ENCODE measurements at places on chromosomes 12 and 14. TPM values are rescaled to one million over a fixed set of nuclear protein-coding genes. Genes with fewer than 3 reads are reported as not detected.

DNAH10 gene
- 0.29 TPM for total RNA-seq

B4GALNT3 gene
- total RNA-seq = 0.52 TPM

IL23A gene
- 0.40 TPM for total RNA-seq

LGMN gene
- 51.8 TPM for total RNA-seq

ADAM21 gene
- 0.08 TPM for total RNA-seq

JPH4 gene
- 0.07 TPM for total RNA-seq

GLIPR1L2 gene
- 0.25 TPM for total RNA-seq

RCOR1 gene
- total RNA-seq = 49.8 TPM

GDF3 gene
- not detected for total RNA-seq

C12orf54 gene
- total RNA-seq = not detected

SLC15A4 gene
- 21.1 TPM for total RNA-seq

LRP6 gene
- total RNA-seq = 25.2 TPM

SERPINA10 gene
- not detected for total RNA-seq

MPHOSPH9 gene
- total RNA-seq = 26.4 TPM

CLEC2B gene
- total RNA-seq = 1.3 TPM

ZNF891 gene
- 0.34 TPM for total RNA-seq

FGD6 gene
- total RNA-seq = 16.0 TPM

NPFF gene
- total RNA-seq = not detected

CNTN1 gene
- 59.8 TPM for total RNA-seq

KRT2 gene
- total RNA-seq = not detected

KRT85 gene
- total RNA-seq = not detected

SDR9C7 gene
- total RNA-seq = 0.05 TPM

Measured in A549 treated with dexamethasone at 1 μM for 4 hours (cell line).